Right lobe of liver (tissue), 6 donors: ENCODE measurements at places on chromosomes 7 and 10.

DNA sequence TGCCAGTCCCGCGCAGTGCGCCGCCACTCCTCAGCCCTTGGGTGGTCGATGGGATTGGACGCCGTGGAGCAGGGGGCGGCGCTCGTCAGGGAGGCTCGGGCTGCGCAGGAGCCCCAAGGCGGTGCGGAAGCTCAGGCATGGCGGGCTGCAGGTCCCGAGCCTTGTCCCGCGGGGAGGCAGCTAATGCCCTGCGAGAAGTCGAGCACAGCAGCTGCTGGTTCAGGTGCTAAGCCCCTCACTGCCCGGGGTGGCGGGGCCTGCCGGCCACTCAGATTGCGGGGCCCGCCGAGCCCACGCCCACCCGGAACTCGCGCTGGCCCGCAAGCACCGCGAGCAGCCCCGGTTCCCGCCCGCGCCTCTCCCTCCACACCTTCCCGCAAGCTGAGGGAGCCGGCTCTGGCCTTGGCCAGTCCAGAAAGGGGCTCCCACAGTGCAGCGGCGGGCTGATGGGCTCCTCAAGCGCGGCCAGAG is 14.4 kb upstream of the WASL start:
- no peak for DNase-seq

GRCh38 chr7:101564778-101565211 is 64.3 kb downstream of the MYL10 start:
- DNase-seq = no peak

- DNase-seq = no peak
Observed at GRCh38 chr10:14072541-14072940, 258.2 kb downstream of the FRMD4A start.

DNA sequence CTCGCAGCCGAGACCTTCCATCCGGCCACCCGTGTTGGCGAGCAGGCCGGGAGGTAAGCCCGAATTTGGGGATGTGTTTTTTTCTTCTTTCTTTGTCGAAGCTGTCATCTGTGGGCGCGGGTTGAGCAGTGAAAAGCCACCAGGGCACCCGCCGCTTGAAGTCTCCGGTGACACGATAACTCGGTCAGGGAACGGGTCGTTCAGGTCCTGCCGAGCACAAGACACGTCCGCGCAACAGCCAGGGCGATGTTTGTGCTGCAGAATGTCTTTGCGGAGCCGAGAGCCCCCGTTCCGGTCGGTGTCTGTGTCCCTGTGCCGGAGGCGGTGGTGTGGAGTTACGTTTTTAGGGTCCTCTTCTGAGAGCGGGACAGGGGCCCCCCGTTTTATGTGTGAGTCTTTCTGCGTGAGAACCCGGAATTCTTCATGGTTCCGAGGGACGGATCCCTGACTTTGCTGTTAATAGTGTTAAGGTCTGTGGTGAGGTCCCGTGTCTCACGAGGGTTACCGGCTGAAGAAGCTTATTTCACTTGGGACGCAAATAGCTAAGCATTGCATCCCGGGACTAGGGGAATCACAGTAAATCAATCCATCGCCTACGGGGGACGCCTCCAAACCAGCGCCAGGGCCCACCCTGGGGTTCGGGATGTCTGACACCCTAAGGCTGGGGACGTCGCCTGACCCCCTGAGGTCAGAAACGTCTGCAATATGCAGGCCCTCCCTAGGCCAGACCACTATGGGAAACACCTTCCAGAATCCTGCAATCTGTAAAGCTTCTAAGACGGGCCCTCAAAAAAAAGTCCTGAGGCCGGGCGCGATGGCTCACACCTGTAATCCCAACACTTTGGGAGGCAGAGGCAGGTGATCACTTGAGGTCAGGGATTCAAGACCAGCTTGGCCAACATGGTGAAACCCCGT is 99.5 kb downstream of the ELFN1 start:
- no peak for DNase-seq

- no peak for DNase-seq
Observed at GRCh38 chr10:124099604-124100003, 6.2 kb upstream of the CHST15 start.

DNA sequence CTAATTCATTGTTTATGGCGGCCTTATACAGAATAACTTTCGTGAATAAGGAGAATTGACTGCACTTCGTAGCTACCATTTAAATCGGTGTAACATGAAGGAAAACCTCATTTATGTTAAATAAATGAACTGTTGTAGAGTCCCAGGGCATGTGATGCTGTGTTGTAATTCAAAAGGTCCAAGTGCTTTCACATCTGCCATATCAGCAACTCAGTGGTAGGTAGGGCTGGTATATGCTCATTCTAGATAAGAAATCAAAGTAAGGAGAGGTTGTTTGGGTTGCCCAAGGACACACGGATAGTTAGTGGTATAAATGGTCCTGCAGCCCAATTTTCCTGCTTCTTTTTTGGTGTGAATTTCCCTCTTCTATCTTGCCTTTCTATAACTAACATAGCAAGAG is 15.8 kb downstream of the BBS9 start:
- DNase-seq = no peak

GRCh38 chr7:46186131-46186530 is 265.1 kb upstream of the IGFBP3 start:
- no peak for DNase-seq

DNA sequence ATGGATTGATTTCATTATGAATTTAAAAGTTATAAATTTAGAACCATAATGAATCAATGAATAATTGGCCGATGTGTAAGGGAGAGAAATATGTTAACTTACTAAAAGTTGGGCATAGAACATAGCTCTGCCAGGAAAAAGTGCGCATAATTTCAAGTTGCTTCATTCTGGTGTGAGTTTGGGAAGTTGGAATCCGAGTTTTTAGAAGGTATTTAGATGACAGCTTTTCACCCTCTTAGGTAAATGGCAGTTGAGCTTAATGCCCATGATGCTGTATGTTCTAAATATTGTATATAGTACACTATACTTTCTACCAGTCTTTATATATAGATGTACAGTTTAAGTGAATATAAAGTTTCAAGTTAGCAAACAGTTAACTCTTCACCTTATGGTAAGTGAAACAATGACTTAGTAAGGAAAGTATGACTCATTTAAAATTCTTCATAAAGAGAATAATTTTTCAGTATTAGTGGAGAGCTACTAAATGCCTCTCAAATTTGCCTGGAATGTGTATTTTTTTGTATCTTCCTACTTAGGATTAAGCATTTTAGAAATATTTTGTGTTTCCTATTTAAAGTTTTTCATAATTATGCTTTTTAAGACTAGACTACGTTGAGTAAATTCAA is 1.6 kb downstream of the C1GALT1 start:
- no peak for DNase-seq

- no peak for DNase-seq
Observed at GRCh38 chr10:97002670-97003069, 170.6 kb downstream of the LCOR start.

DNA sequence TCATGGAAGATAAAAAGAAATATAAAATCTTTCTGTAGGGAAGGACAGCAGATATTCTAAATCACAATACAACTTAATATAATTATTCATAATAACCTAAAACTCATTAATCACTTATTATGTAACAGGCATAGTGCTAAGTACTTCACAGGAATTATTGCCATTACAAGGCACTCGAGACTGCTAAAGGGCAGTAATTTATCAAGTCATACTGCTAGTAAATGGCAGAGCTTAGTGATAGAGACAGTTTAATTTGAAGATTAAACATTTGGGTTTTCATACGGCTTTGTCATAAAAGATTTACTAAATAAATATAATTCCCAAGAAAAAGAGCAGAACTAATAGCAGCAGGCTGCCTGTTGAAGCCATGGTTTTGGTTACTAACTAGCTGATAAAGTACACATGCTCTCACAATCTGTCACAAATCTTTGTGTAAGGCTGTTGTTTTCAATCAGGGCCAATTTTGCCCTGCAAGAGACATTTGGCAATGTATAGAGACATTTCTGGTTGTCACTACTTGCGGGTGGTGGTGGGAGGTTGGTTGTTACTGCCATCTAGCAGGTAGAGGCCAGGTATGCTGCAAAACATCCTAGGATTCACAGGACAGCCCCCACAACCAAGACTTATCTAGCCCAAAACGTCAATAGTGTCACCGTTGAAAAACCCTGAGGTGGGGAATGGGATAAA is 233.3 kb upstream of the CACNA2D1 start:
- no peak for DNase-seq

- DNase-seq = no peak
Observed at GRCh38 chr7:3321206-3321605, 20.2 kb downstream of the SDK1 start.

GRCh38 chr7:41190581-41190980 is 512.3 kb downstream of the INHBA start:
- no peak for DNase-seq

- DNase-seq = no peak
Observed at GRCh38 chr10:132444877-132445351, 47.9 kb downstream of the PWWP2B start.

DNA sequence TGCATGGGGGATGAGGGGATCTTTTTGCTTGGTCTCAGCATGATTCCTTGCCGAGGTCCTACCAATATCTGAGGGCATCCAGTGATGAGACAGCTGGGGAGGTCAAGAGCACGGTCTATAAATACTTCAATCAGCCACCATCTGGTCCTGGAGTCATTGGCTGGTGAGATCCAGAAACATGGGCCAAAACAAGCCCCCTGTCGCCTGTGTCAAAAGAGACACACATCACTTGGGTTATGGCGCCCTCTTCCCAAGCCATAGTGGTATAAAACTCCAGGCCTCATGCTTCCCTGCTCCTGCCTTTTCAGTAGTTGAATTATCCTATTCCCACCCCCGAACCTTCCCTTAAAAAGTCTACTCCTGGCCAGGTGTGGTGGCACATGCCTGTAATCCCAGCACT is 60.9 kb downstream of the SLC35B4 start:
- no peak for DNase-seq

DNA sequence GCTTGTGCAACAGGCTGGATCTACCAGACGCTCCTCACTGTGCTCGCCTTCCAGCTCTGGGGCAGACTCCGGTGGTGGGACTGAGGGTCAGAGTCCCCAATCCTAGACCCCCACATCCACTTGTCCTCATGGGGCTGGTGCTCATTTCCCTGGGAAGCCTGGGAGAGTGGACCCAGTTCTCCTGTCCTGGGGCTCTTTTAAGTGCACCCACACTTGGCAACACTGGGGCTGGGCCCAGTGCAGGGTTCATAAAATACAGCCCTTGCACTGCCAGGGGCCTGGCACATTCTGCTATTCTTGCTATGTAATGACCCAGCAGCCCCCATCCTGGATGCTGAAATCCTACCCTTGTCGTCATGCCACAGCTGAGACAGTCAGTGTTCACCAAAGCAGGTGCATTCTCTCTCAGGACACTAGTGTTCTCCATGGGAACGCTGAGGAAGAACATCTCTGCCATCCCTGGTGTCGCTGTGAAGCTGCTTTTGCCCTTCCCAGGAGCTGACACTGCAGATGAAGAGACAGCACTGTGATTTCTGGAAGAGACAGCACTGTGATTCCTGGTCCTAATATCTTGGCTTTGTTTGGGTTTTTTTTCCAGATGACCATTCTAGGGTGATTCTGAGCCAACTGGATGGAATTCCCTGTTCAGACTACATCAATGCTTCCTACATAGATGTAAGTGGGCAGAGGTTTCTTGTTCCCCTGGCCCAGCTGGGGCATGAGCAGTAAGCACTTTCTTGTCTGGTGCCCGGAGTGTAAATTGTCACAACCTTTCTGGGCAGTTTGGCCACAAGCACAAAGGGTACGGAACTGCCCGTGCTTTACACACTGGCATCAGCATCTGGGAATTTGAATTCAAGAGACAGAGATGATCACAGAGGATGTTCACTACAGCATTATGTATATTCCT is 65.6 kb downstream of the MKI67 start:
- DNase-seq = no peak

DNA sequence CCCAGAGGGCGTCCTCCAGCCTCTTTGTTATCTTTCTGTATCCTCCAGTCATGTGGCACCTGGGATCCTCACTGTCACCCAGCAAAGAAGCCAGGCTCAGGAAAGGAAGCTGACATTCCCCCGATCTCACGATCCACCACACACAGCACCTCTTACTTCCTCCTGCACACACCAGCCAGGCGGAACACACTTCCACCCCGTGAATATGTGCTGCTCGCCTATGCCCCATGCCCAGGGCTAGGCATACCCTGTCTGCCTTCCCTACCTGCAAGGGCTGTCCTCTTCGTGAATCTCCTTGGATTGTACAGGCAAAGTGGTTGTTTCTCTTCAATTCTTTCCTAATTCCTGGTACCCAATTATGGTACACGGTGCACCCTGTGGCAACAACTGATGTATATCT is 191.0 kb downstream of the TNS3 start:
- DNase-seq = no peak

- no peak for DNase-seq
Observed at GRCh38 chr10:57806675-57807074, 461.0 kb downstream of the IPMK start.

DNA sequence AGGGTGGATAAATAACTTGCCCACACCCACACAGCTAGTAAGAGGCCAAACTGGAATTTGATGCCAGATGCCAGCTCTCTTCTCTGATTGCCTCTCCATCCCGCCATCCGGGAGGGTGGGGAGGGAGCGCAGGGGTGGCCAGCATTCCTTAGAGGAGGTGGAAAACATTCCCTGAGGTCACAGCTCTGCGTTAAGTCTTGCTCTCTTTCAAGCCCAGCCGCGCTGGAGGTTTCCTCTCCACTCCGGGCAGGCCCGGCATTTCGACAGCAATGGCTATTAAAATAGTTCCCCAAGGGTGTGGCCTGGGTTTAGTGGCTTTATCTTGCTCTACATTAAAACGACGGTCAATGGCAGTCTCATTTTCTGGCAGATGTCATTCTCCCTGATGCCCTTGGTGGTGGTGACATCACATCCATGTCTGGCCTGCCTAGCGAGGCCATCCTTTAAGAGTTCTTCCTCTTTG is 16.1 kb upstream of the C10orf71 start:
- DNase-seq = no peak

DNA sequence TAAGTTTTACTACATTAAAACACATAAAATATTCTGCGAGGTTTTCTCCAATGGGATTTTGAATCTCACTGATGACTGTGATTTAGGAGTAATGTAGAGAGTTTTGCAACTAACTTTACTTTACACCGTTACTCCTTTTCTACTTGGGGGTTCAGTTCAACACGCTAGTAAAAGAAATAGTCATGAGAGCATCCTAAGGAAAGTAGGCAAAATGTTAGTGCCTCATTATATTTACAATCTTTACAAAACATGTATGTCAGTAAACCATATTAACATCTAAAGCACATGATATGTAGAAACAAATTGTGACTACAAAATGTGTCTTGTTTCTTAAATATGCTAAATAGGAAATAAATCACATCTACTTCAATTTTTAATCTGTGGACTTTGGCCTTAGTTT is 6.0 kb downstream of the MEOX2 start:
- DNase-seq = no peak

GRCh38 chr10:123858077-123858681 is 33.4 kb downstream of the CPXM2 start:
- no peak for DNase-seq

- no peak for DNase-seq
Observed at GRCh38 chr10:3192856-3193635, 20.5 kb upstream of the PITRM1 start.

- no peak for DNase-seq
Observed at GRCh38 chr10:114856544-114857287, 35.1 kb downstream of the FHIP2A start.

- DNase-seq = no peak
Observed at GRCh38 chr10:93376372-93377293, 105.5 kb downstream of the MYOF start.

GRCh38 chr10:42984761-42985325 is 92.0 kb upstream of the RET start:
- no peak for DNase-seq

- DNase-seq = no peak
Observed at GRCh38 chr7:34869057-34869456, 168.2 kb downstream of the DPY19L1 start.

GRCh38 chr10:102504179-102504975 is 605 bp downstream of the SUFU start:
- peak; percentile 59 for DNase-seq
